8988T (cell line): ENCODE measurements at places on chromosomes 3 and 15.

- no peak for DNase-seq
These were observed 24.6 kb upstream of the SACM1L start for GRCh38 chr3:45664578-45664977.

DNA sequence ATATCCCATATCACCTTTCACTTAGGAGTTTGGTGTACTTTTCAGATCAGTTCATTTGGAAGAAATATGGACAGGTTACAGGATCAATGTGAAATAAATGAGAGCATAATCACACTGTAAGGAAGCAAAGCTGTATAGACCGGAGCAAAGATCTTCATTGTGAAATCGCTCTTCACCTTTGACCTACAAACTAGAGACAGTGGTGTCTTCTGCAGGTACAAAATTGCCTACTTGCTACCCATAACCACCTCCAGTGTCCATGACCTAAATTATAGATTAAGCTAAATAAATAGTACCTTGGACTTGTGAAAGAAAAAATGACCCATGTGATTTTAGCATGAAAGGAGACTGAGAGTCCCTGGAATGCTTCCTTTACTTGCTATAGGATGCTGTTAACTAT, 379.5 kb upstream of the SUCLG2 start:
- no peak for DNase-seq

GRCh38 chr3:107796791-107797190, 274.0 kb downstream of the BBX start:
- DNase-seq, result no peak

GRCh38 chr15:46278486-46279090, 643.8 kb downstream of the SQOR start:
- DNase-seq, result no peak

DNA sequence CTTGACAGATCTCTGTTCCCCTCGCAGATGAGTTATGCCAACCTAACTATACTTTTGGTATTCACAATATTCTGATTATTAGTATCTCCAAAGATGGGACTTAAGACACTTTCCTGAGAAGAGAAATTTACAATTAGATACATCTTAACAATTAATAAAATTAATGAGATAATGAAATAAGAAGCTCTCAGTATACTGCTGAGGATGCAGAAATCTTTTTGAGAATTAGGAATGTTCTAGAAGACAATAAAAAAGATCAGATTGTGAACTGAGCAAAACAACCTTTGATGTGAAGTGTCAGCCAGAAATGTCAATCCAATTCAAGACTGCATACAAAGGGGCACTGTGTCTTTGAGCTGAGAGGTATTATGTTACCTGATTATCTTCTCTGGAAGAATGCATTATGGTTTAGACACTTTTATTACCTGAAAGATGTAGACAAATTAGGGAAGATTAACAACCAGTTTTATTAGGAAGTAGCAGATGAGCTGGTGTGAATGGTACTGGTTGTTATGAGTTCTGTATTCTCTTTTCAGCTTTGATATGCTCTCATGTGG, 262.9 kb downstream of the TIGIT start:
- DNase-seq, result no peak

DNA sequence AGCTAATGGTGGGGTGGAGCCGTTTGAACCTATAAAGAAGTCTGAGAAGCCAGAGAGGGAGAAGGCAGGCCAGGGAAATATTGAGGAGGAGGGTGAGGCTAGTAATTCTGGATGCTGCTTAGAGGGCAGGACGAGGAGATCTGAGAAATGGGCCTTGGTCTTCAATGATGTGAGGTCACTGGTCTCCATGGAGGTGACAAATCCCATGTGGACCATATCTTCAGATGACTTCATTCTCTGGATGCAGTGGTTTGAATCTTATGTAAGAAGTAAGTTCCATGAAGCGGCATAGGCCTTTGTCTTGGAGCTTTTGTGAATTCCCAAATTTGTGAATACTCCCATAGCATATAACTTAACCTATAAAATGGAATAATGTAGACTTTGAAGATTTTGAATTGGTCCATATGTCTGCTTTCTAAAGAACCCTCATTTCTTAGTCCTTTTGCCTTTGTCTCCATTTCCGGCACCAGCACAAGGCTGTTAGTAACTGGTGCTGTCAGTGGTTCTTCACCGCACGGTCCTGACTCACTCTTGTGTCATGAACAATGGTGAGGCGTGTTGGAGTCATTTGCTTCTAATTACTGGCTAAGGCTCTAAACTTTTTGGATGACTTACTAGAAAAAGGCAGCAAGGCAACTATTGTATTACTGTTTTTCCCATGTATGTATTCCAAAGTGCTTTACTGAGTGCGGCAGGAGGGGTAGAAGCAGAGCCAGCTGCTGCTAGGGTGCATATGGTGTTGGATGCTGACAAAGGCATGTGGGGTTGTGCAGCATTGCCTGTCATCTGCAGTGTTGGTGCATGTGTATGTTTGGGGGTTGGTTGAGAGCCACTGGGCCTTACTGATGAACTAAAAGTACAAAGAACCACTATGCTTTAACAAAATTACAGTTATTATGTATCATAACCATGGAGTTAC, 279.3 kb upstream of the C2CD4B start:
- DNase-seq, result no peak

DNA sequence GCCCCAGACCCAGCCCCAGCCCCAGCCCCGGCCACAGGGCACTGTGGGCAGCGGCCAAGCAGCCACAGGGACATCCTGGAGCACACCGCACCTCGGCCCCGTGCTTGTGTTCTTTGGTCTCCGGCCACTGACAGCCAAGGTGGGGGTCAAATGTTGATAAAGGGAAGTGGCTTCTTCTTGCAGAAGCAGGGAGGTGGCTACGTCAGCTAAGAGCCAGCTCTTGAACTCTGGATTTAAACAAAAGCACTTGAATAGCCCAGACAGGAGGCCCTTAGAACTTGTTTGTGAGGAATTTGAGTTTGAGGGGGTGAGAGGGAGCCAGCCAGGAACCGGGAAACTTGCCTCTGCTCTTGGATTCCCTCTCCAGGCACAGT, 135.8 kb upstream of the ABHD17C start:
- no peak for DNase-seq

DNA sequence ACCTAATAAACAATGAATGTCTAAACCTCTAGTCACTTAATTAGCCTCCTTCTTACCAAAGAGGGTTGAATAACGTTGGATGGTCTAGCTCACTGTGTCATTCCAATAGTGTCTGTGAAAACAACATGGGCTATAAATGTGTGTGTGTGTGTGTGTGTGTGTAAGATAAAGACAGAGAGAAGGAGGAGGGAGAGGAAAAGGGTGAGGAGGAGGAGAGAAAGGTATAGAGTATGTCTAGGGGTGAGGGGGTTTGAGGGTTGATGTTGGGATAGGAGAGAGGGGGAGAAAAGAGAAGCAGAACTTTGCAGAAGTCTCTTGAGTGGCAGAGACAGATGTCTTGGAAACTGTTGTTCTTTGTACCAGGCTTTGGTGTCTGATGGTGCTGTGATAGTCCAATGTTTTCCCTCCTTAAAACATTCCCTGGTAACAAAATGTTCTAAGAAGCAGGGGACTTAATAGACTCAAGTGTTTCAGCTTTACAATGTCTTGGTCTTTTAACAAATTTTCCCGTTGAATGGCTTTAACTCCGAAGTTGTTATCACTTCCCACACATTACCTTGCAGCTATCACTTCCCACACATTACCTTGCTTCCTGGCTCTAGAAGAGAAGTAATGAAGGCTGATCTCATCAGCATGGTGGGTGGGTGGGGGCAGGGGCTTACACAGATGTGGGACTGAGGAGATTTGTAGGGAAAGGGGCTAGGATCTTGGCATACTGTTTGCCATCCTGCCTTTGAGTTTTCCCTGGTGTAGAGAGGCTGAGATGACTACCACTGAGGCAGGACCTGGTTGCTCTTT, 57.8 kb upstream of the ETV5 start:
- no peak for DNase-seq

DNA sequence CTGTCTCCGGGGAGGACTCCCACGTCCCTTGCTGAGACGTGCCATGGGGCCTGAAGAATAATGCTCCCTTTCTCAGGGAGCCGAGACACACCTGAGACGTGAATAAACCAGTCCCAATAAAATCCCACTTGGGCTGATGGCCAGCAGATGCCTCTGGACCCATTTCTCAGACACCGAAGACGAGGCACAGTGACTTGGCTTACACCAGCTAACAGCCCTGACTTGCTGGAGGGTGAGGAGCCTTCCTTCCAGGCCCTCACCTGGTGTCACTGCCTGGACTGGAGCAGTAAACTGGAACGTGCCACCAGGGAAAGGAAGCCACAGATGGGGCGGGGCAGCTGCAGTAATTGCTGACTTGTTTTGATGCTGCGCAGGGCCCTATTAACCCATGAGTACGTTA, 189.7 kb downstream of the PDZRN3 start:
- no peak for DNase-seq

DNA sequence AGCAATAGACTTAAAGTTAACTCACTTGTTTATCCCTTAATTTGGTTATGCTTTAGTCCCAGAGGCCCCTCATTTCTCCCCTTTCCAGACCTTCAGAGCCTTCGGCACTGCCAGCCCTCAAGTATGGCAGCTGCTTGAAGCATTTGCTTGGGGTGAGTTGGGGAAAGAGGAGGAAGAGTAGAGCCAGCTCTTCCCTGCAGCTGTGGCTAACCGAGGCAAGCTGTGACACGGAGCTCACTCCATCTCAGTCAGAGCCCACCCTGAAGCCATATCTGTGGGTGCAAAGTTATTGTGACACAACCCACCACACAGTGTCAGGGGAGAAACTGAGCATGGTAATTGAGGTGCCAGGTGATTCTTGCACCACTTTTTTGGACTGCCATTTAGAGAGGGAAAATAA, 66.1 kb downstream of the FILIP1L start:
- DNase-seq, result no peak

DNA sequence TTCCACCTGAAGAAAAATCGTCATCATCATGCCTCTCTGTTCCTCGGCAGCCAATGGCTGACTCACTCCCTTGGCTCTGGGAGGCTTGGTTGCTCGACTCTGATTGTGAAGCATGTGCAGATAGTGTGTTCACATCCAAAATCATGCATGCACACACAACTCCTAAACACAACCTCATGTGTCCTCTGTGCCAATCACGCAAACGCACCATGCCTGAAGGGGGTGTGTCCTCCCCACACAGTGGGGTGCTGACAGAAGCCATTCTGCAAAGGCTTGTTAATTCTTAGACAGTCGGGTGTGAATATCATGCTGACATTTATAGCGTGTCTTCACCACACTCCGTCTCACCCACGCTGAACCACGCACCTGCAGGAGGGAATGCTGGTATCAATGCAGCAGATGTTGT, 11.4 kb upstream of the CCDC174 start:
- DNase-seq, result no peak

- no peak for DNase-seq
These were observed 338.3 kb upstream of the ZNF385D start for GRCh38 chr3:22089284-22089683.

GRCh38 chr15:30922480-30923311, 19.0 kb downstream of the FAN1 start:
- no peak for DNase-seq

DNA sequence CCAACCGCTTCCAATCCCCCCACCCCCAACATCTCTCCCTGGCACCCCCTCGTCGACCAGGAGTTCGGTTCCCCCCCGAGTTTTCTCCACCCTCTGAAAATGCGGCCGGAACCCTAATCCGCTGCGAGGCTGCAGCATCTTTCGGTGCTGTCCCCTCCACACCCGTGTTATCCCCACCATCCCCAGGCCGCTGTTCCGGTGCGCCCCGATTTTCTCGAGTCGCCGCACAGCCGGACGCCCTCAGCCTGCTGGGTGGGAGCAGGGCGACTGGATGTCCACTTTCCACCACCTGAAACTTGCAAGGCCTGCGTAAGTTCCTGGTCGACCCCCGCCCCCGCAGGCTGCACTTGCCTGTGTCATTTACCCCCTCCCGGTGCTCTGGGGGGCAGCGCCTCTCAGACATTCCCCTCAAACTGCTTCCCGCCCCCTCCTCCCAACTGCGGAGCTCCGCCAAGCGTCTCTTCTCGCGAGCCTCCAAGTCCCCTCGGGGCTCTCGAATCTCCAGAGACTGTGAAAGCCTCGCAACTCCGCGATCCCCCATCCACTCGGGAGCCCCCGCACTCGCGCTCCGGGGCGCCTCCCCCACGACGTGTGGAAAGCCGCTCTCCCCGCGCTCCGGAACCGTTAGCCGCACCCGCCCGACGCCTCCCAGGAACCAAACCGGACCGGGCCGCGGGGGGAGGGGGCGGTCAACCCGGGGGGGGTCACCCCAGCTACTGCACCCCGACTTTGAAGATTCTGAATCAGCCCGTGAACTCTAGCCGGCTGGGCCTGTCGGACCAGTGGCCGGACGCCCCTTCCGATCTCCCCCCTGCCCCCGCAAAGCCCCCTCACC, 566 bp downstream of the ETV5 start:
- DNase-seq, result peak; percentile 77

DNA sequence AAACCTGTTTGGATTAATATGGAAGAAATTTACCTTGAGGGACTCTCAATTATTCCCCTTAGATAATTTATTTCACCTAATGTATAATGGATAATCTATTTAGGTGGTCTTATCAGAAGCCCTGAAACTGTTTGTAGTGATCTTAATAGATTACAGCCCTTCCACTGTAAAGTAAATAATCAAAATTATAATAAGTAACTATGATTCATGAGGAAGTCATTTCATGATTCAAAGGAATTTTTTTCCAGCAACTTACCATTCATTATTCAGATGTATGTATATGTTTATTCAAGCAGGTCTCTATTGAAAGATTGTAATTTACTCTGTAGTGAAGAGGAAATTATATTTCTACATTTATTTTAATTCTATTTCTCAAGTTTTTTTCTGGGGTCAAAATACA, 250.6 kb upstream of the ROBO1 start:
- DNase-seq, result no peak

DNA sequence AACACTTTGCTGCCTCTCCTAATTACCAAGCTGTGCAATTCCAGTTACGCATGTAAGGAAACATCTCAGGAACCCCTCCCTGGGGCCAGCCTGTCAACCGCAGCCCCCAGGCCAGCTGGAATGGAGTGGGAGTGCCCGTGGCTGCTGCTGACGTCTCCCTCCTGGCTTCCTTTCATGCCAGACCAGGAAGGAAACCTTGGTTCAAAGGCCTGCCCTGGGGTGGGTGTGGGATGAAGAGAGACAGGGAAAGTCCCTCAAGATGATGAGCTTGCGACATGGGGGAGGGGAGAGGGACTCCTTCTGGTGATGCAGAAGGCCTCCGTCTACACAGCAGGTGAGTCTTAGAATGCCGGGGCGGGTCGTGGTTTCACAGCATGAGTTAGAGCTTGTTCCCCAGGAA, 11.4 kb upstream of the CYP11A1 start:
- no peak for DNase-seq

GRCh38 chr3:169007145-169007544, 656.4 kb downstream of the MECOM start:
- DNase-seq, result no peak

GRCh38 chr3:53166781-53167291, 5.8 kb downstream of the PRKCD start:
- peak; percentile 66 for DNase-seq

DNA sequence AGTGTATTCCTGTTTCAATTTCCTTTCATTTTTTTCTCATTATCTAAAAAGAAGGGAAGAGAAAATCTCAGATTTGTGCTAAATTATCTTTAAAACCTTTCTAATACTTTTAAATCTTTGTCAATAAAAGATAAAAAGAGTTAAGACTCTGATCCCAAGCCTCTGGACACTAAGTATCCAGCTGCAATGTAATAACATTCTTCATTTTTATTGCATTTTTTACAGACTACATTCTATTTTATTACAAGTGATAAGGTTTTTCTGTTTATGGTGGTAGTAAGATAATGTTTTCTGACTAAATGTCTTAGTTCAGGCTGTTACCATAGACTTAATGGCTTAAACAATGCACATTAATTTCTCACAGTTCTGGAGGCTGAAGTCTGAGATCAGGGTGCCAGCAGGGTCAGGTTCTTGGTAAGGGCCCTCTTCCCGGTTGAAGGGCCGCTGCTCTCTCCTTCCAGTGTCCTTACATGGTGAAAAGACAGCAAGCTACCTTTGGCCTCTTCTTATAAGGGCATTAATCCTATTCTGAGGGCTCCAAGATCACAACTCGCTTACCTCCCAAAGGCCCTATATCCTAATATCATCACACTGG, 19.7 kb downstream of the KCNAB1 start:
- no peak for DNase-seq
